ENCODE measurements at places on chromosomes 16 and 17.

GRCh38 chr17:61054436-61054835 lies 345.2 kb upstream of the TBX2 start:
- no peak for DNase-seq

DNA sequence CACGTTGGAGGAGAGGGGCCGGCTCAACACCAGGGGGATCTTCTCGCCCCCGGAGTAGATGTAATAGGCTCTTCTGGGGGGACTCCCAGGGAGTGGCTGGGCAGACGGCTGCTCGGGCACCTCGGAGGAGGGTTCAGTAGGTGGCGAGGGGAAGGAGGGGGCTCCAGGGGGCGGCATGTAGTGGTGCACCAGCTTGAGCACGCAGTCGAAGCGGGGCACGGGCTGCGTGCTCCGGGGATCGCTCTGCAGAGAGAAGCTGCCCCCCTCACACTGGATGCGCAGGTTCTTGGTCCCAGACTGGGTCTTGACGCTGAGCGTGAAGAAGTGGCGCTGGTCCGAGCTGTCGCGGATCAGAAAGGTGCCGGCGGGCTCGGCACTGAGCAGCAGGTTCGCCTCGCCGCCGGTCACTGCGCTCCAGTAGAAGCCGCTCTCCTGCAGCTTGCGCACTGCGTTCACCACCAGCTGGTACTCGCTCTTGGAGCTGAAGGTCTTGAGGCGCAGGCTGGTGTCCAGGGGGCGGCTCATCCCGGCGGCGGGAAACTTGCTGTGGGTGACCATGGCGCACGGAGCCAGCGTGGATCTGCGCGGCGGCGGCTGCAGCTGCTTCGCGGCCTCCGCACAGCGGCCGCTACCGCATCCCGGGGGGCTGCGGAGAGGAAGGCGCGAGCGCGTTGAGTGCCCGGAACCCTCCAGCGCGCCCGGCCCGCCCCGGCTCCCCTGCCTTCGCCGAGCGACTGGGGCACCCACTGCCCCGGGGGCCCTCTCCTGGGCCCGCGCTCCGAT lies 1.1 kb downstream of the SOCS3 start:
- no peak for DNase-seq

GRCh38 chr16:57803134-57803990 lies 1.1 kb upstream of the KIFC3 start:
- no peak for DNase-seq

DNA sequence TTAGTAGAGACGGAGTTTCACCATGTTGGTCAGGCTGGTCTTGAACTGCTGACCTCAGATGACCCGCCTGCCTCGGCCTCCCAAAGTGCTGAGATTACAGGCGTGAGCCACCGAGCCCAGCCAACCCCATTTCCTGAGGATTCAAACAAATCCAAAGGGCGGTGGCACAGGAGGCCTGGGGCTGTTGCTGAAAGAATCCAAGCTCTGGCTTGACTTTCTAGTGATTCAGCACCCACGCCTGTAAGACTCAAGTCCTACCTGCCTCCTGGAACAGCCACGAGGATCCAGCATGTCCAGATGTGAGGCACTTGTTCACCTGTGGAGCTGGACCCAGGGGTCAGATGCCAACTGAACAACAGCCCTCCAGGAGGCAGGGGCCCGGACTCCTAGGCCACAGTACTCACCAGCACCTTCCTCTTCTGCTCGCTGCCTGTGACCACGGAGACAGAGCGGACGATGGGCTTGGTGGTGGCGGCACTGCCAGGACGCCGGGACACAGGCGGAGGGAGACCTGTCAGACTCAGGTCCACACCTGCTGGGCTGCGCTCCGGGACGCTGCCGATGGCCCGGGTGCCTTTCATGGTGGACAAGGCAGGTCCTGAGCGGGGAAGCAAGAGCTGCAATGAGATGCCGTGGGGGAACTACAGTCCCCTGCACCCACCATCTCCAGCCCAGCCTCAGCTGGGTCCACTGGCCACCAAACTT lies 3.1 kb downstream of the CEP131 start:
- no peak for DNase-seq

- peak; percentile 80 for DNase-seq
These were observed 62.4 kb downstream of the BAIAP2 start for GRCh38 chr17:81097134-81097942.

DNA sequence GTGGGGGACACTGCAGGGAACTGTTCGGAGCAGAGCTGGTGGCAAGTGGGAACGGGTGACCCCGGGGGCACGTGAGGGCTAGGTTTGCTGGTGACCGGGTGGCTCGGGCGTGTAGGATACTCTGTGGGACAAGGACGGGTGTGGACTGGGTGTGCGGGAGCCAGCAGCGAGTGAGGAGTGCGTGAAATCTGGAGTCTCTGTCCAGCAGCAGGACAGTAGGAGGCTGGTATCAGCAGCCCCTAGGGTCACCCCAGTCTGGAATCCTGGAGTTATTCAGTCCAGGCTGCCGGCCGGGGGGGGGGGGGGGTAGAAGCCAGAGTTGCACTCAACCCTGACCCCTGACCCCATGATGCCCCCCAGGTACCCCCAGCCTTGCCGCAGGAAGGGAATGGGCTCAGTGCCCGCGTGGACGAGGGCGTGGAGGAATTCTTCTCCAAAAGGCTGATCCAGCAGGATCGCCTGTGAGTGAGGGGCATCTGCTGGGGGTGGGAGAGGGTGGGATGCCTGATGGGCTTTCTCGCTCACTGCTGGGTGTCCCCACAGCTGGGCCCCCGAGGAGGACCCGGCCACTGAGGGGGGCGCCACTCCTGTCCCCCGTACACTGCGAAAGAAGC lies 6.2 kb downstream of the ACD start:
- DNase-seq: no peak

DNA sequence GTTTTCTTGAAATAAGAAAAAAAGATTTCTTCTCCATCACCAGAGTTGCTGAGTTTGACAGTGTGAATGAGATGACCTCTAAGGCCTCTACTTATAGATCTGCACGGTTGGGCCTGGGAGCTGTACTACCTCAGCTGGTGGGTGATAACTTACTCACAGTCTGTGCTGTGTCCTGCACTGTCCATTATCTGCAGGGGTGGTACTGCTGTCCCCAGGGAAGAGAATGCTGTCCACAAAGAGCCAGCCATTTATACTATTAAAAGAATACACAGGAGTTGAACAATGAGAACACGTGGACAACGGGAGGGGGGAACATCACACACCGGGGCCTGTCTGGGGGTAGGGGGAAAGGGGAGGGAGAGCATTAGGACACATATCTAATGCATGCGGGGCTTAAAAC lies 655.3 kb downstream of the WWOX start:
- no peak for DNase-seq

DNA sequence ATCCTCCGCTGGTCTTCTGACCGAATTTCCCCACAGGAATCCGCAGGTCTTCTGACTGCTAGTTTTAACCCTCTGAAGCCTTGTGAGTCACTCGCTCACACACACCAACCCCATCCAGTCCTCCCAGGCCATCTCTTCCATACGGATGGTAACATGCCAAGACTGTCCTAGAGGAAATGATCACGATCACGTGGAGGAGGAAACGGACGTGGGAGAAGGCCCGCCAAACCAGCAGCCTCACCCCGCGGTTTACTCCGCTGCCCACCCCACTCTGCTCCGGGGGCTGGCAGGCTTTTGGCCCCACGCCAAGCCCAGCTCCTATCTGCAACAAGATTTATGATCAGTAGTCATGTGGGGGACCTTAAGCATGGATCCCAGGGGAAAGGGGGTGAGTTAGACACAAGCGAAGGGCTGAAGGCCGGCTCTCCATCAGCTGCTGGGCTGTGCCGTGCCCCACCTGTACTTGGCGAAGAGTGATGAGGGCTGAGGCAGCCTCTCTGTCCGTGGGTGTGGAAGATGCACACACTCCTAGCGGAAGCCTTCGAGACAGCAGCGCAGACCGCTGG lies 1.5 kb upstream of the FAAP100 start:
- DNase-seq: peak; percentile 88

GRCh38 chr17:2695243-2695960 lies 16.2 kb downstream of the CLUH start:
- no peak for DNase-seq

- DNase-seq: peak; percentile 22
These were observed 46.4 kb downstream of the STAT5A start for GRCh38 chr17:42334677-42335076.

DNA sequence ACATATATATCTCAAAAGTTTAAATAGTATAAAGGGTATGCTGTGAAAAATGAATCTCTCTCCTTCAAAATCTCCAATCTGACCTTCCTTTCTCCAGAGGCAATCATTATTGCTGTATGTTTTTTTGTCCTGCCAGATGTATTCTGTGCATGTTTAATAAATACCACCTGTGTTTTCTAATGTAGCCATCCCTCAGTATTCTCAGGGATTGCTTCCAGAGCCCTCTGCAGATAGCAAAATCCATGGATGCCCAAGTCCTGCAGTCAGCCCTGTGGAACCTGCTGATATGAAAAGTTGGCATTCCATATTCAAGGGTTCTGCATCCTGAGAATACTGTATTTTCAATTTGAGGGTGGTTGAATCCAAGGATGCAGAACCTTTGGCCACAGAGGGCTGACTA lies 42.9 kb downstream of the BPTF start:
- DNase-seq: no peak

DNA sequence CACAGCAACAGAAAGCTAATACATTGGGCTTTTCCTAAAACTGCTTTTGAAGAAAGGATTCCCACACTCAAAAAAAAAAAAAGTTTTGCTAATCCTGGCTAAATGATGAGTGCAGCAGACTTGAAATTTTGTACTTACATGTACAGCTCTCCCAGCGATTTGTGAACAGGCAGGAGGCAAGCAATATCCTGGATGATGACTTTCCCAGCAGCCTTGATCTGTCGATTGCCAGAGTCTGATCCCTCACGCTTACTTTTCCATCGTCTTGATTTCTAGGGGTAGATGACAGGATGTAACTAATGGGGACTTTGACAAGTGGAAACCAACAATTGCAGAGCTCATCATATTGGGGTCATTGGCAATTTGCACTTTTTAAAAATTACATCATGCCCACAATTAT lies 91.4 kb downstream of the WDR59 start:
- DNase-seq: no peak

GRCh38 chr17:20089756-20090547 lies 80.8 kb downstream of the SPECC1 start:
- no peak for DNase-seq

GRCh38 chr17:9371019-9371418 lies 204.6 kb downstream of the STX8 start:
- DNase-seq: peak; percentile 93

DNA sequence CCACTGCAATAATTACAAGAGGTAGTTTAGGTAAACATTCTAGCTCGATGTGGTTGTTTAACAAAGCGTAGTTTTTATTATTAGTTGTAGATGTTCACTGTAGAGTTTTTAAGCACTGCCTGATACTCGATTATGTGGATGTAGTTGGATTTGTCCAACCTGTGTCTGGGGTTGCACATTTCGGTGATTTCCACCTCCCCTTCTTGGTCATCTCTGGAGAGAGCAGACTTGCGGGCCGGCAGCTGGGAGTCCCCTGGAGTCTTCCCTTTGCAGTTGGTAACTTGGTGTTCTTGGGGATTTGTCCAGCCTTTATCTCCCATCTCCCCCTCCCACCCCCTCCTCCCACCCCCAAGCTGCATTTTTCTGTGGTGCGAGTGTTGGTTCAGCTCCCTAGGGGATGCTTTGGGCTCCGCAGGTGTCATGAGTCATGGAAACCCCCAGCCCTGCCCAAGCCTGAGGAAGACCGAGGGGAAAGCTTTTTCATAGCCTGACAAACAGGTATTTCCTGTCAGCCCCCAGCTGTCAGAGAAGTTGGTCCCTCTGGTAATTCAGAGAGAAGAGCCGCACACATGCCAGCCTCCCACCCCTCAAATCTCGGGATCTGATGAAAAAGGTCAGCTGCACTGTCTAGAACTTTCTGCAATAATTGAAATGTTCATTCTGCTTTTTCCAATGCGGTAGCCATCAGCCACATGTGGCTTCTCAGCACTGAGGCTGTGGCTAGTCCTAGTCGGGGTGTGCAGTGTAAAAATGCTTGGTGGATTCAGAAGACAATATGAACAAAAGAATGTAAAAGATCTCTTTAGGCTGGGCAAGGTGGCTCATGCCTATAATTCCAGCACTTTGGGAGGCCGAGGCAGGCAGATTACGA lies 50.3 kb downstream of the KSR1 start:
- no peak for DNase-seq
